ENCODE measurements at places on chromosomes 12 and 14.

DNA sequence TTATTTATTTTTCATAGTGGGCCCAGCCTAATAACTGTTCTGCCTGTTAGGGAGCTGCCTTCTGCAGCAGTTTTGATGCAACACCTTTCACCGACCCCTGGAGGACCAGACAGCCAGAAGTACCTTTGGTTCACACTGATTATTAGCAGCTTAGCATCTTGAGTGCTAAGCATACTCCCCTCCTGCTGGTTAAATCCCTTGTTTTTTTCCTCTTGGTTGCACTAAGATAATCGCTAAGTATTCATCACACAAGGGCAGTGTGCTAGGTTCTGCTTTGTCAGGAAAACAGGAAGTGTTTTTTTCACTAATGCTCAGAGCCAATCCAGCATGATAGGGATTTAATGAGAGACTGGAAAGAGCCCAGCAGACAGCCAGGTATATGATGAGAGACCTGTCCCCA, 437.0 kb downstream of the FUT8 start:
- no peak for DNase-seq

DNA sequence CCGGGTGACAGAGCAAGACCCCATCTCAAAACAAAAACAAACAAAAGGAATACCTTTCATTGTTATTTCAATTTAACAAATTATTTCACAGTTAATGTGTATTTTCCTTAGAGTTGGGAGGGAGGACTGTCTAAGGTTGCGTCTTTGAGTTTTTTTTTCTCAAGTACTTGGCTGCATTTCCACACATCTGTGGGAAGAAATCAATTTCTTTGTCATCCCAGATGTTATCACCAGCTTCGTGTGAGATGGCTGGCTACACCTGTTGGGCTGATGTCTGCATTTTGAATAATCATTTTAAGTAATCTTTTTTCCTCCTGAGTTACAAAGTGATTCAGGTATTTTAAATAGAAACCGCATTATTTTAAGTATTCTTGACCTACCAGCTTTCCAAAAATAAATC, 59.4 kb downstream of the EML1 start:
- no peak for DNase-seq

GRCh38 chr12:77940011-77940423, 109.3 kb downstream of the NAV3 start:
- DNase-seq, result no peak

DNA sequence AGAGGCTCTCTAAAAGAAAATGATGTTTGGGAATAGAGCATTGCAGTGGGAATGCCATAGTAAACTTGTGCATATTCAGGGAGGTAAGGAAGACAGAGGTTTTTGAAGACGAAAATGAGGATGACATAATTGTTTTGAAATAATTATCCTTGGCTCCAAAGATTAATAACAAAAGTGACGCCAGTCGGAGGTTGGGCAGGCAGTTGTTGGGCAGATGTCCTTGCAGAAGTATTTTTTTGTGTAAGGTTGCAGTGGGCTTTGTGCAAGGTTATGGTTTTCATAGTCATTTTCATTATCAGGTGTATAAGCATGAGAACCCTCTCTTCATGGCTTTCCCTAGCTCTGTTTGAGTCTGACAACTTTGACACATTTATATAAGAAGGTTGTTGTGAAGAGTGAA, 35.3 kb downstream of the METAP2 start:
- DNase-seq, result no peak

GRCh38 chr12:93868771-93869170, 191.6 kb downstream of the CRADD start:
- DNase-seq, result no peak

DNA sequence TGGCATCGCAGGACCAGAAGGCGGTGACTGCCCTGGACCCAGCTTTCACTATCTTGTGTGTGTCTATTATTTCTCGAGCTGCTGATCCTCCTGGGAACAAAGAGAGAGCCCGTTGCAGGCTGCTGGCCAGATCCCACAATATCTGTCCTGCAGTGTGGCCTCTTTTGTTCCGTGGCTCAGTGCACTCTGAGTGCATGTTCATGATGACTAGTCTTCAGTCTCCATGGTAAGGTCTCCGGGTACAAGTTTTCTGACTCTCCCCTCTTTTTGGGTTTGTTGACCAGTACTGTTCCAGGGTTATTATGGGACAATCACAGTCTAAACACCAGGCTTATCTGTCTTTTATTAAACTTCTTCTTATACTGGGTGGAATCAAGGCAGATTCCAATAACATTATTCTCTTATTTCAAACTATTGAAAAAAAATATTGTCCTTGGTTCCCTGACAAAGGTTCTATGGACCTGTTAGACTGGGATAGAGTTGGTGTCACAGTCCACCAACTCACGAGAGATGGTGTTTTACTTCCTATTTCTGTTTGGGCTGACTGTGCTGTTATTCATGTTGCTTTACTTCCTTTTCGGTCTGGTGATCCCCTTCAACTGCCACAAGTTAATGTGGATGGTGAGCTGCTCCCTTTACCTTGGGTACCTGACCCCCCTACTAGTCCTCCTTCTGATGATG, 192.9 kb upstream of the ALG10B start:
- DNase-seq, result no peak

DNA sequence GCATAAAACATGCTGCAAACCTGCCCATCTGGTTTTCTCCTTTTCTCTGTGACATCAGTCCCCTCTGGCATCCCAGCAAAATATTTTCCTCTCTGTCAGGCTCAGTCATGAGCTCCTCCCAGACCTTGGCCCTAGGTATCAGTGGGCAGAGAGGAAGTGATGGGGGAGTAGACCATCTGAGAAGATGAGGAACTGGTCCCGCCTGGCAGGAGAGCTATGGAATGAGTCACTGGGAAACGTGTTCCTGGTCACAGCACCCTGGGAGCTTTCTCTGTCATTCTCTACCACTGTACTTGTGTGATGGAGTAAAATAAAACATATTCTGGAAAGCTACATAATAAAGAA, 5.0 kb upstream of the SRSF9 start:
- no peak for DNase-seq

GRCh38 chr14:100449225-100449987, 126.3 kb downstream of the SLC25A47 start:
- DNase-seq, result no peak

DNA sequence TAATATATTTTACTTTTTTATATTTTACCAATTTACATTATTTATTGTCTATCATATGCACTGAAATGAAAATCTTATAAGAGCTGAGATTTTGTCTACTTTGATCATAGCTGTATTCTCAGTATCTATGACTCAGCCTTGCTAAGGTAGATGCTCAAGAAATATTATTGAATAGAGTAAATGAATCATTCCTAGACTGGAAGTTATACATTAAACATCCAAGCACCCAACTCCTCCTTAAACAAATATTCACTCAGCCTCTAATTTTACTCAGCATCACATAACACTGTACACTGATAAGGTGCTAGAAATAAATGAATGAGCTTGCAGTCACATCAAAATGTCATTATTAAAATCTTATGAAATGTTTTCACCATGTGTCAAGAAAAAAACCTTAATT, 1424.9 kb downstream of the LRFN5 start:
- DNase-seq, result no peak

DNA sequence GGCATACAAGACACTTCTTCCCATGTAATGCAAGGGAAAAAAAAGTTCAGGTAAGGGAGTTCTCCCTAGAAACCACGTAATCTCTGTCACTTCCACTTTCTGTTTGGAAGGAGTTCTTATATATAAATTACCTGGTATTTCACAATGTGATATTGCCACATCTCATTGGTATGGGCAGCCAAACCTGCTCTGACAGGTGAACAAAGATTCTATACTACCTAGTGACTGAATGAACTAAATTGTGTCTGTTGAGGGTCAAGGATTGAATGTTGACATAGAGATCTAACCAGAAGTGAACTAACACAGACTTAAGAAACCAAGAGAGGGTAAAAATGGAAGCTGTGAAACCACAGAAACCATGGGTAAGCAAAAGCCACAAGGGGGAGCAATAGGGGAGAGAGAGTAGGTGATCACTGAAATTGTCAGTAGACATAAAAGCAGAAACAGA, 161.3 kb downstream of the RPL10L start:
- DNase-seq, result no peak

- DNase-seq, result no peak
Measured at GRCh38 chr12:19778797-19779196, 339.5 kb downstream of the AEBP2 start.

DNA sequence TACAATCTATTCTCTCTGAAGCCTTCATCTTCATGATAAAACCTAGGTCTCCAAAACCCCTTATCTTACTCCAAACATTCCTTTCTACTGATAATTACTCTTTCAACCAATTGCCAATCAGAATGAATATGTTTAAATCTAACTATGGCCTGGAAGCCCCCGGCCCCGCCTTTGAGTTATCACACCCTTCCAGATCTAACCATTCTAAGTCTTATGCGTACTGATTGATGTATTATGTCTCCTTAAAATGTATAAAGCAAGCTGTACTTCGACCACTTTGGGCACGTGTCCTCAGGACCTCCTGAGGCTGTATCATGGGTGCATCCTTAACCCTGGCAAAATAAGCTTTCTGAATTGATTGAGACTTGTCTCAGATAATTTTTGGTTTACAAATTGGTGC, 14.4 kb downstream of the PABPN1 start:
- no peak for DNase-seq

- DNase-seq, result no peak
Measured at GRCh38 chr14:51453869-51454268, 197.8 kb upstream of the FRMD6 start.

DNA sequence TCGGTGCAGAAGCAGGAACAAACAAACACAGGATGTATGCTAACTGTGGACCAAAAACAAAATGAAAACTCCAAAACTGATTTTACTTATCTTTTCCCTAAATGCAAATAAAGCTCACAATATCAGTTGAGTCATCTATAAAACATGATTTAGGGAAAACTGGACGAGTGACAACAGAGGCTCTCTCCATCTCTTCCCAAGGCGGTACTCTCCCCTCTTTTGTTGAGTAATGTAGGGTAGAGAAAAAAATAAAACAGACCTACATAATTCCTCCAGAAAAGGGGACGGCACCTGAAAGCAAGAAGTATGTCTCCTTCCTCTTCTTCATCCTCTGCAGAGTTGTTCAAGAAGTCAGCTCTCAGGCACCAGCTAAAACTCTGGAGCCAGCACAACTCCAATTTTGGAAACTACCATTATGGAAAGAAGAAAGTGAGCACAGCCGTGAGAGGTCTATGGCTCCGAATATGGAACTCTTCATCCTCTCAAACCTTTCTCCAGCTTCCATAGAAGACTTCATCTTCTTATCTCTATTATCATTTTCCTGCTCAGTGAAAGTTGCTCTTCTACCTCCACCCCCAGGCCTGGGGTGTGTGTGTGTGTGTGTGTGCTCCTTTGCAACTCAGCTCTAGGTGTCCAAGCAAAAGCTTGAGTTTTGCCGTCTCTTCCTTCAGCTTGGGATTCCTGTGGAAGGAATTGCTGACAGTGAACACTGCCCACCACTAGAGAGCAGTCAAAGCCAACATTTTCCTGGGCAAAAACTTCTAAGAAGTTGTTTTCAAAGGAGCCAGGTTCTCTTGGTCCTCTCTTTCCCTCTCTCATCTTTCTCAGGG, 155.4 kb downstream of the DIO2 start:
- peak; percentile 2 for DNase-seq

GRCh38 chr14:52695481-52696091, at the start of gene ERO1A:
TSS of gene ERO1A (minus strand) at chr14:52695558. CDS start at chr14:52695481, 77 bp downstream.
- DNase-seq, result peak; percentile 42

DNA sequence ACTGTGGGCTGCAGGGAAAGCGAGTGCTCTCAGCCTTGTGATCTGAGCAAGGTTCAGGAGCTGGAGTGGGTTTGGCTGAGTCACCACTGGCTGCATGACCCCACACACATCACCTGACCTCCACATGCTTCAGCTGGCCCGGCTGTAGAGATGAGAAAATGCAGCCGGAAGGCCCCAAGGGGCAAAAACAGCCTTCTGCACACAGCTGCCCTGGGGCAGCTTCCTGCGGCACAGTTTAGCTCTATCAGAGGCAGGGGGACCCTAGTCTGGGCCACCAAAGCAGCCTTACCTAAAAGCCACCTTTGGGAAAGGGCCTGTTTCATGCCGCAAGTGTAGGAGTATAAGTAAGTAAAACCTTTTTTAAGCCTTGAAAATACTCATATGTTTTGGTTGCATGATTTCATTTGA, 123.3 kb downstream of the SSPN start:
- DNase-seq, result no peak

DNA sequence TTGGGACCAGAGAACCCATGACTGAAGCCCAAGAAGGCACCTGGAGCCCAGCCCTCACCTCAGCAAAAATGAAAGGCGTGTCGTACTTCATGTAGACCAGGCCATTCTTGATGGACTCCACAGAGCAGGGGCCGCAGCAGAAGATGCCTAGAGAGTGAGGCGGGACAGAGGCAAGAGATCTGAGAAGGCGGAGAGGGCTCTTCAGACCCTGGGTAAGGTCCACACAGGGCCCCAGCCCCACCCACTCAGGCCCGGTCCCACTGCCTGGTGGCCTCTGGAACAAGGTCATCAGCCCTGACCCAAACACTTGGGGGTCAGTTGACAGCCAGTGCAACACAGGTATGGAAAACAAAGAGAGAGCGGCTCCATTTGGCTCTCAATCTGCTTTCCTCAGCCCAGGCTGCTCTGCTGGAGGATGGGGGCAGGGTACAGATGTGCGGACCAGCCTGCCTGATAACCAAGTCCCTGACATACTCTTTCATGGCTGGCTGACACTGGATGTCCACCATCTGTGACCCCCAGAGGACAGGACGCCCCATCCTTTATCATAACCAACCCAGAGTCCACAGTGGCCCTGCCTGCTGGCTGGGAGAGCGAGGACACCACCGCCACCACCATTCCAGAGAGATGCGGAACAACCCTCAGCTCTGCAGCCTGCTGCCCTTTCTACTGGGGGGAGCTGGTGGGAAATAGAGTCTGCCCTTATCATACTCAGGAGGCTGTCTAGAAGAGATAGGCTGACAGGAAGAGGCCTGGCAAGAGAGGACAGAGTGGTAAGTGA, 6.9 kb downstream of the TGM1 start:
- DNase-seq, result no peak

- no peak for DNase-seq
Measured at GRCh38 chr14:66824251-66824650, 316.3 kb downstream of the GPHN start.

DNA sequence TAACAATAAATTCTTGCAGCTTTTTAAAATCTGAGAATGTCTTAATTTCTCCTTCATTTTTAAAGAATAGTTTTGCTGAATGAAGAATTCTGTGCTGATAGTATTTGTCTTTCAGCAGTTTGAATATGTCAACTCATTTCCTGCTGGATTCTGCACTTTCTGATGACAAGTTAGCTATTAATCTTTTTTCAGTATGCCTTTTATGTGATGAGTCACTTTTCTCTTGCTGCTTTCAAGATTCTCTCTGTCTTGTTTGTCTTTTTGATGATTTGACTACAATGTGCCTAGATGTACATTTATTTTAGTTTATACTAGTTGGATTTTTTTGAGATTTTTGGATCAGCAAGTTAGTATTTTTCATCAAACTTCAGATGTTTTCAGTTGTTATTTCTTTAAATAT, 87.9 kb upstream of the AVPR1A start:
- no peak for DNase-seq

All from cerebellar nuclear complex (tissue), 1 donor.